ENCODE measurements at places on chromosomes 4 and X.
A peak's percentile ranks its signal among the peaks of the same experiment; 100 is the strongest.

GRCh38 chr4:89725268-89725667 is 111.7 kb downstream of the SNCA start:
- DNase-seq = no peak

DNA sequence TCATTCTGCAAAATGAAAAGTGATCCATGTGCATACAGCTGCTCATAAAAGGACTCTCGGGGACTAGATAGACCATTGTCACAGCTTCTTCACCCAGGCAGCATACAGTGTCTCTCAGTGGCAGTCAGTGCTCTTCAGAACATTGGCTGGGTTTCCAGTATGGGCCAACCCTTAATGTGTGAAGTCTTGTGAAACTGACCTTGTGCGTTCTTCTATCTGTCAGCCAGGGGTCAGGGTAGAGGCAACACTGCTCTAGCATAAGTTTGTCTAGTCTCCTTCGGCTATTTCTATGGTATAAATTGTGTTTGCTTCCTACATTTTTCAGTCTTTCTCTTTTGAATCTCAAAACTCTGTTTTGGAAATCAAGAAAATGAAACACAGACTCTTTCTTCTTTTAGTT is 37.0 kb upstream of the SMIM31 start:
- no peak for DNase-seq

- DNase-seq = no peak
Observed at GRCh38 chrX:154541896-154542722, 4.5 kb downstream of the G6PD start.

- no peak for DNase-seq
Observed at GRCh38 chr4:153413842-153414241, 52.3 kb upstream of the TMEM131L start.

GRCh38 chrX:11629593-11630211 is 36.0 kb downstream of the ARHGAP6 start:
- DNase-seq = no peak

- peak; percentile 67 for DNase-seq
Observed at GRCh38 chrX:11111037-11111851, at the start of gene HCCS. HCCS (plus strand) TSS chrX:11111332; CDS start chrX:11112061, 729 bp downstream.

GRCh38 chrX:150719621-150720020 is 26.4 kb downstream of the MTMR1 start:
- no peak for DNase-seq

- DNase-seq = no peak
Observed at GRCh38 chr4:153065276-153065675, 129.2 kb downstream of the FHDC1 start.

DNA sequence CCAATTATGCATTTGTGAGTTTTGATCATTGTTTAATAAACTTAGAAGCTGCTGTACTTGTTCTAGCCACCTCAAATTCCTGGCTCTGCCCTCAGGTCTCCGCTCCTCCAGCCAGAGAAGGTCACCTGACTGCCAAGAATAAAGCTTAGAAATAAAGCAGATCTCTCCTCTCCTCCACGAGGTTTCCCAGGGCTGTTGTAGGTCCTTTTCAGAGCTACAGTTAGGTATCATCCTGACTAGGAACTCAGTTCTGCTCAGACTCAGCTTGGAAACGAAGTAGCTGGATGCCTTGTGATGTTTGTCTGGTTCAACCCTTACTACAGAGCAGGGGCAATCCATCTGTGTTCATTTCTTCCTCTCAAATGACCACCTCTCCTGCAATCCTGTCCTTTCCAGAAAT is 79.1 kb upstream of the RAPGEF2 start:
- DNase-seq = no peak

GRCh38 chr4:27861802-27862201 is 1001.2 kb downstream of the STIM2 start:
- no peak for DNase-seq

DNA sequence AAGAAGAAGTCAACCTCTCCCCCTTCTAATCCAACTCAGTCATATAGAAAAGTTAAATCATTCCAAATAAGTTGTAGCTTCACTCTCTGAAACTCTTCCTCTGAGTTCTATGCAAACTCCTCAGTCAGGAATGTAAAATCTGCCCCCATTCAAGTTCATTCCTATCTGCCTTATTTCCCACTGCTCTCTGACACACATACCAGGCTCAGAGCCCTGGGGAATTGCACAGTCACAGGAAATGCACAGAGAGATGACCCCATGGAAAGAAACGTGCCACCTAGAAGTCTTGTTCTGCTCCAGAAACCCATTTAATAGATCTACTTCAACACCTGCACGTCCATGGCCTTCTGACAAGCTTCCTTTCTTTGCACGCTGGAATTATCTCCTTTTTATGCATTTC is 236.0 kb upstream of the VCX3A start:
- no peak for DNase-seq

GRCh38 chrX:20309806-20310205 is 43.1 kb upstream of the RPS6KA3 start:
- DNase-seq = no peak

DNA sequence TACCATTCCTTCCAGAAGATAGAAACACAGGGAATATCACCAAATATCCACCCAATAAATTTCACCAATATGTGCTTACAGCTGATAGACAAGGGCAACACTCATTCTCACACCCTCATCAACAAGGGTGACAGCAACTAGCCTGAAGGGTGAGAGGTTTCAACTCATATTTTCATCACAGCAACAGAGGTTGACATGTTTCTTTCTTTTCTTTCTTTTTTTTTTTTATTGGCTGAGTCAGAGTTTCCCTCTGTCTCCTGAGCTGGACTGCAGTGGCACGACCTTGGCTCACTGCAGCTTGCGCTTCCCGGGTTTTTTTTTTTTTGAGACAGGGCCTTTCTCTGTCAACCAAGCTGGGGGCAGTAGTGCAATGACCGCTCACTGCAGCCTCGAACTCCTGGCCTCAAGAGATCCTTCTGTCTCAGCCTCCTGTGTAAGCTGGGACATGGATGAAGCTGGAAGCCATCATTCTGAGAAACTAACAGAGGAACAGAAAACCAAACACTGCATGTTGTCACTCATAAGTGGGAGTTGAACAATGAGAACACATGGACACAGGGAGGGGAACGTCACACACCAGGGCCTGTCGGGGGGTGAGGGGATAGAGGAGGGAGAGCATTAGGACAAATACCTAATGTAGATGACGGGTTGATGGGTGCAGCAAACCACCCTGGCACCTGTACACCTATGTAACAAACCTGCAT is 27.5 kb upstream of the ASMTL start:
- DNase-seq = no peak

DNA sequence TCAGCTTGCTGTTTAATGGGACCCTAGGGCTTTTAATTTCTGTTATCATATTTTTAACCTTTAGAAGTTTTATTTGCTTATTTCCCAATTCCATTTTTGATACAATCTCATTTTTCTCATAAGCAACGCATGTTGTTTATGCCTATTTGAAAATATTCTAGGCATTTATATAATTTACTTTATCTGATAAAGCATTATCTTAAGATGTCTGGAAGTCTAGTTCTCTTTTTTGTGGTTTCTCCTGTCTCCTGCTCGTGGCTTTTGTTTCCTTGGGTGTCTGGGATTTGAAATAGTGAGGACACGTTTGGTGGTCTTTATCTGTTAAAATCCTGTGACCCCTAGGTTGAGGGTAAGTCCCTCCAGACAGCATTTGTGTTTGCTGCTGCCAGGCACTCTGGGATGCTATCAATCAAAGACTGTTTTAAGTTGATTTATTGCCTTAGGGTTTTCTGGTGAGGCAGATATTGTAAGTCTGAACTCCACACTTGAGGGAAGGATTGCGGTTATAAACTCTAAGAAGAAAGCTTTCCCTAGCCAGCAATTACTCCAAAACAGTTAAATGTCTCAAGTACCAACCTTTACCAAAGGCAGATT is 208.0 kb downstream of the PRDM5 start:
- DNase-seq = no peak

DNA sequence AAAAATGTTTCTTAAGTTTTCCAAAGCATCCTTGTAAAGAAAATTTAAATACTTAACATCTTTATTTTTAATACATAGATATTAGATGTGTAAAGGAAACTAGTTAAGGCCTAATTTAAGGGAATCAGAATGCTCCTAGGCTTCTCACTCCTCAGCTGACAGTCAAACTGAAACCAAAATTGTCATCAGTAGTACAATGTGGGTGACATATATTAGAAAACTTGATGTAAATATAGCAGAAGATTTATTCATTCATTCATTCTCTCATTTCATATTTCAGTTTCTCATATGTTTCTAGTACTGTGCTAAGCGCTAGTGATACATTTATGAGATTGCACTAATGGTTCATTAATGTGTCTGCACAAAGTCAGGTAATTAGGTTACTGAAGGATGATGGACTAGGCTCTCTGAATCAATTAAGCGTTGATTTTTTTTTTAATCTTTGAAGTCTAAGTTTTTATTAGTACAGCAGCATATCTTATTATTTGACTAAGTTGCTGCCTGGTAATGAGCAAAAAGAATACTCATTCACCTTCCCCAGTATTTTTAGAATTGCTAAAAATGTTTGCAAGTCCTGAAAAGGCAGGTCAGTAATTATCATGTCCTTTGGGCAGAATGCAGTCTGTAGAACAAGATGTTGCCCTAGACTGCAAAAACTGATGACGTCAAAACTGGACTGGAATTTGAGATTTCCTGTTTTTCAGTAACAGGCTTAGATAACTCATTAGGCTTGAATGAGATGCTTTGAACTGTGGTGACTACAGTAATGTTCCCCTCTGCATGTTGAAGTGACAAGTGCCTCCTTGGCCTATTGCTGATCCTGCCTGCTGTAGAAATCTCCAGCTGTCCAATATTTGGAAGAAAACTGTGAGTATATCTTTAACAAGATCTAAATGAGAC is 128.7 kb downstream of the ARHGAP24 start:
- no peak for DNase-seq

GRCh38 chr4:169048868-169049414 is 38.9 kb upstream of the CBR4 start:
- no peak for DNase-seq

DNA sequence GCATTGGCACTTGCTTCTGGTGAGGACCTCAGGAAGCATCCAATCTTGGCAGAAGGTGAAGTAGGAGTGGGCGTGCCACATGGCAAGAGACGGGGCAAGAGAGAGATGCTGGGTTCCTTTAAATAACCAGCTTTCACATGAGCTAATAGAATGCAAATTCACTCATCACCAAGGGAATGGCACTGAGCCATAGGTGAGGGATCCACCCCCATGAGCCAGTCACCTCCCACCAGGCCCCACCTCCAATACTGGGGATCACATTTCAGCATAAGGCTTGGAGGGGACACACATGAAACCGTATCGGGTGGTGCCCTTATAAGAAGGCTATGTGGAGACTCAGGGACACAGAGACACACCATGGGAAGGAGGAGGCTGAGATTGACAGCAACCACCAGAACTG is 140.0 kb upstream of the MSX1 start:
- no peak for DNase-seq

- no peak for DNase-seq
Observed at GRCh38 chrX:119762718-119763117, 4.3 kb downstream of the SOWAHD start.

Measured in stimulated activated CD8-positive, alpha-beta memory T cell treated with anti-CD3 and anti-CD28 coated beads, Interleukin-7, amount 100 ng/mL, for 1 hour (primary cell).